ENCODE measurements at places on chromosomes 4 and X. TPM values are rescaled to one million over a fixed set of nuclear protein-coding genes. Genes with fewer than 3 reads are reported as not detected.

DNA sequence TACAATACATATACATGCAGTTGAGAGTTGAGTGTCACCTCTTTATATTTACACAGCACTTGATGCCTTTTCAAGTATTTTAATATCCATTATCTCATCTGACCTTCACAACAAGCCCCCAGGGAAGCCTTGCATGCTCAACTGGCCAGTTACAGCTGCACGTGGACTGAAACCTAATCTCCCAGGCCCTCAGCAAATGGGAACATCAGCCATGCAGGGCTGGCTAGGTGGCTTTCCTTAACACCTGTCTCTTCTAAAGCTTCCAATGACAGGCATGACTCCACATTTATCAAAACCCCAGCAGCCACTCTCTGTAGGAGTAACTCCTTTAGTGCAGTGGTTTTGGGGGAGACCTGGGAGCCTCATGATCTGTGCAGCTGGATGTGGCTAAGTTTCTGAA is 56.4 kb downstream of the PHKA2 start:
- no peak for DNase-seq

- DNase-seq, result no peak
These were observed 2.7 kb downstream of the DOCK11 start for GRCh38 chrX:118498351-118498750.

DNA sequence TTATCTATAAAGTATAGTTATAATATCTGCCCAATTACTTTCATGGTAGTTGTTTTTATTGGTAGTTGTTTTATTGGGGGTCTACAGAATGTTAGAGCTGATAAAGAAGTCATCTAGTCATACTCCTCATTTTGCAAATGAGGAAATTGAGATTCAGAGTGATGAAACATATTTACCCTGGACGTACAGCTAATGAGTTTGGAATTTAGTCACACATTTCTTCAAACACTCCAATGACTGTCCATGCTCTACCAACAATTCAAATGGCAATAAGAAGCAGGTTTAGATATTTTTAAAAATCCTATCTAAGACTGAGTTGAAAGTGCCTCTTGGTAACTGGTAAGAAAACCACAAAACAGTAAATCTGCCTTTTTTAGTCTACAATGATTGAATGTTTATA is 98.2 kb downstream of the MAGEC1 start:
- no peak for DNase-seq

- peak; percentile 24 for DNase-seq
These were observed 24.1 kb downstream of the ZCCHC12 start for GRCh38 chrX:118847676-118848075.

The VEGFD gene
- 1.6 TPM for total RNA-seq
